ENCODE measurements at places on chromosomes 5 and 9. TPM values are rescaled to one million over a fixed set of nuclear protein-coding genes. Genes with fewer than 3 reads are reported as not detected.

DNA sequence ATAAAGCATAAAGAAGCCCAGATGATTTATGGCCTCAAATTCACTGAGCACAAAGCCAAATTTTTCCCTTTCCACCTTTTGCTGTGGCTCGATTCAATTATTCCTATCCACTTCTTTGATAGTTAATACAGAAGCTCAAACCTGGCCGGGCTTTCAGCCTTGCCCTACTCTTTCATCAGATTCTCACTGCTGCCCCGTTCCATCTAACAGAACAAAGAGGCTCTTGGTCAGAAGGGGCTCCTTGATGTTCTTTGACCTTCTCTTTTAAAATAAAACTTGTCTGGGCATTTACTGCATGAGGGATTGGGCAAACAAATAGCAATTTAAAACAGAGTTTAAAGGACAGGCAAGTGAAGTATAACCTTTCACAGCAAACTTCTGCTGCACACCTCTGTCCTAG is 9.8 kb downstream of the GRXCR2 start:
- DNase-seq: no peak

DNA sequence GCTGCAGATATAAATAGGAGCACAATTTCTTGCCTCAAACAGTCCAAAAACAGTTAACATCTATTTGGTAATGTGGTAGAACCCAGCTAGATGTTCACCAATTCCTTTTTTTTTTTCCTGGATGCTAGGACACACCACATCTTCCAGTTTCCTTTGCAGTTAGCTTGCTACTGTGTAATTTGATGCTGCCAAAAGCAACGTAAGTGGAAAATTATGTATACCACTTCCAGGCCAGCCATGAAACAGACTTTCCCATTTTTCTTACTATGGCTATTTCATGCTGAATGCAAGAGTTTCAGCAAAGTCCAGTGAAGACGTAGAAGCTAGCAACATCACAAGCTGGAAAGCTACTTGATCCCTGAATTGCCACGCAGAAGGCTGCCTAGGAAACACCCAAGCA is 667.2 kb downstream of the TLE1 start:
- no peak for DNase-seq

DNA sequence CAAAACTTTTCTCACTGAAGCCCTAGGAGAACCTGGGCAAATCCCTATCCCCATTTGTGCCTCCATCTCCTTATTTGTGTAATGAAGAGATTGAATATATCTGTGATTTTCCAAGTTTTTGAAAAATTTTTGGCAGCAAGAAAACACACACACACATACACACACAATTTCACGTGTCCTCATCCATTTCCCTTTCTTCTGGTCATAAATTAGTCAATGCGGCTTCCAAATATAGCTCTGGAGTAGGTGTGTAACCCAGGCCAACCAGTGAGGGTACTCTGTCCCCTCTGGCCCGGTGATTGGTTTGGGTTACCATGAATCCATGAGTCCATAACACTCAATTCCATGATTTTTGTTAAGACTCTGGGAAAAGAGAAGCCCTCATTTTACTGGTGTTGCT is 12.7 kb downstream of the CSF1R start:
- no peak for DNase-seq

DNA sequence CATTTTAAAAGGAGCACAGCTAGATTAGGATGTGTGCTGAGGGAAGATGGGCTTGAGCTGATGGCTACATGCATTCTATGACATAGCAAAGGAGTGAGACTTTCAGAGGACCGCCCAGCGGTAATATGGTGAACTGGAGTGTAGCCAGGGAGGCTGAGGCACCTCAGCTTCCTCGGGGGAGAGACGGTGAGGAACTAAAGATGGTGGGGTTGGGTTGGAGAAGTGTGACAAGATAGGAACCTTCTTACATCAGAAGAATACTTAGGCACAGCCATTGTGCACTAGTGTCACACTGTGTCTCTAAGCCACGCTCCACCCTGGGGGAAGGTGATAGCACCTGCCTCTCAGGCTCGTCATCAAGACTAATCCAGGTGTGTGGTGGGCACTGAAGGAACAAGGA is 118.0 kb upstream of the IRX2 start:
- no peak for DNase-seq

DNA sequence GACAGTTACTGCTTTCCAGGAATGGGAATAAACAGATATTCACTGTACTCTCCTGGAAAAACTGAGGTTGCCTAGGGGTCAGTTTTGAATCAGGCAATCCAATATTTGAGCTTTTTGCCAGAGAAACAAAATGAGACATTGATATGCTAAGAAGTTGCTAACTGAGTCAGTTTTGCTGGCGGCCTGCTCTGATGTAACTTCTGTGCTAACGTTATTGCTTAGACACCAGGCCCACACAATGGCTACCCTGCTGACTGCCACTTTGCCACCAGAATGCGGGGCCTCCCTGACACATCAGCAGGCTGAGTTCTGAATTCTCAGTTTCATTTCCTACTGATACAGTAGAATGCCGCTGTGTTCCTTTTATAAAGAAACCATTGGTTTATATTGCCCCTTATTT is 18.2 kb upstream of the ZNF618 start:
- DNase-seq: no peak

GRCh38 chr5:154677921-154678320 is 77.3 kb upstream of the LARP1 start:
- DNase-seq: no peak

GRCh38 chr5:39219437-39219836 is at the start of gene FYB1:
Gene FYB1, minus strand, starts transcription at chr5:39219563. Its CDS starts 16,603 bp downstream, at chr5:39202960.
- DNase-seq: no peak

GRCh38 chr5:171493646-171494393 is 74.4 kb downstream of the FGF18 start:
- no peak for DNase-seq

DNA sequence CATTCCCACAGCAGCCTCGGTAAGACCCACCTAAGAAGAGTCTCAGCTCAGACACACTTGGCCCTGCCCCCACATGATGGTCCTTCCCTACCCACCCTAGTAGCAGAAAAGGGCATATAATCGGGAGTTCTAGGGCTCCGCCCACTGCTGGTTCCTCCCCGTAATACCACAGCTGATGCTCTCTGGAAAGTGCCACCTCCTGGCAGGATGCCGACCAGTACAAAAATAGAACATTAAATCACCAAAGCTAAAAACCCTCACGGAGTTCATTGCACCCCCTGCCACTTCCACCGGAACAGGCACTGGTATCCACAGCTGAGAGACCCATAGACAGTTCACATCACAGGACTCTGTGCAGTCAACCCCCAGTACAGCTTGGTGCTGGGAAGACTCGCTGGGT is 271.3 kb downstream of the KIAA0825 start:
- no peak for DNase-seq

GRCh38 chr5:71706906-71707305 is 12.2 kb upstream of the CARTPT start:
- DNase-seq: no peak

GRCh38 chr9:126623667-126624478 is 10.1 kb downstream of the LMX1B start:
- DNase-seq: no peak

- no peak for DNase-seq
Measured at GRCh38 chr5:172002840-172003512, 3.5 kb downstream of the FBXW11 start.

The ZFP62 gene
- 26.8 TPM for polyA plus RNA-seq

The CCDC171 gene
- 2.1 TPM for polyA plus RNA-seq

The TRIM36 gene
- polyA plus RNA-seq: 2.5 TPM

The EIF4E1B gene
- not detected for polyA plus RNA-seq

The ANGPTL2 gene
- polyA plus RNA-seq: 63.6 TPM

The DOCK8 gene
- 6.0 TPM for polyA plus RNA-seq

Measured in forelimb muscle (tissue), 1 donor.